ENCODE measurements at places on chromosomes 5 and 9.

GRCh38 chr9:34976441-34976840 lies 13.1 kb upstream of the DNAJB5 start:
- H3K27me3 ChIP-seq = no peaks in the 10 kb centered on the region
- H3K36me3 ChIP-seq = no peaks in the 10 kb centered on the region
- H3K4me3 ChIP-seq = no peak overlapping the region
- DNase-seq = no peak
- no peak overlapping the region for H3K27ac ChIP-seq

DNA sequence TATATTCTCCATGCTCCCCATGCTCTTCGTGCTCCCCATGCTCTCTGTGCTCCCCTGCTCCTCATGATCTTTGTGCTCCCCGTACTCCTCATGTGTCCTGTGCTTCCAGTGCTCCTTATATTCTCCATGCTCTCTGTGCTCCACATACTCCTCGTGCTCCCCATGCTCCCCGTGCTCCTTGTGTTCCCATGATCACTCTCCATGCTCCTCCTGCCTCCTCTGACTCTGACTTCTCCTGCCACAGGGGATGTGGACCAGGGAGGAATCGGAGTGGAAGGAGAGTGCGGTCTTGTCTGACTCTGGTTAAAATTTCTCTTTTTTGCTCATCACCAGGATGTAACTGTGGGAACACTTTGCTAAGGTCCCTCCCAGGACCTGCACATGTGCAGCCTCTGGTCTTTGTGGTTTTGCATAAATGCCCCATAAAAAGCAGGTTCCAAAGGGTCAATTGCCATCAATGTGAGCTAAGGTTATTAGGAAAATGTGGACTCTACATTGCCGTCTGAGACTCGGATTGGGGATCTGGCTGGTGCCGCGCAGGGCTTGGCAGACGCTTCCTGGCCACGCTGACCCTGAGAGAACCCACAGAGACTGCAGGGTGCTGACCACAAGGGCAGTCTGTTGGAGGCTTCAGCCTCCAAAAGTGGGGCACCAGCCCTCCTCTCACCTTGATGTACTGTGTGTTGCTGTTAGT lies 52.5 kb downstream of the TRIP13 start:
- H3K4me1 ChIP-seq = peaks cover 15% of the 10 kb centered on the region
- DNase-seq = no peak
- H3K4me3 ChIP-seq = no peak overlapping the region

GRCh38 chr9:100602342-100602801 lies 24.5 kb downstream of the CAVIN4 start:
- H3K27ac ChIP-seq = no peak overlapping the region
- peak; percentile 8 for DNase-seq
- H3K4me3 ChIP-seq = no peak overlapping the region
- no peaks in the 10 kb centered on the region for H3K36me3 ChIP-seq
- H3K4me1 ChIP-seq = no peaks in the 10 kb centered on the region

DNA sequence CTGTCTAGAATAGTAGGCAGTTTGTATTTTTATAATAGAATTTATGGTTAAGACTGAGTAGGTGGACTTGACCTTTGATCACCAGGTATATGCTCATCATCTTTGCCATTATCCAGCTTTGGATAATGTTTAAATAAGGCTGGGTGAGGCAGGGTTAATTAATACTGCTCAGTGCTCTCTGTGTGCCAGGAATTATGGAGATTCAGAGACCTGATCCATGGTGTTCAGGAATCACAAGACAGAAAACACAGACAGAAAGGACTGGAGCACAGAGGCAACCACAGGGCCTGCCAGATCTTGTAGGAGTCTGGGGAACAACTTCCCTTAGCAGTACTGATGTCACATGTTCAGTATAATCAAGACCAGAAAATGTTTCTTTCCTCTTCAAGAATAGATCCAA lies 186.3 kb upstream of the ADCY2 start:
- no peaks in the 10 kb centered on the region for H3K4me1 ChIP-seq
- no peaks in the 10 kb centered on the region for H3K27me3 ChIP-seq
- no peak overlapping the region for H3K27ac ChIP-seq
- no peak for DNase-seq

DNA sequence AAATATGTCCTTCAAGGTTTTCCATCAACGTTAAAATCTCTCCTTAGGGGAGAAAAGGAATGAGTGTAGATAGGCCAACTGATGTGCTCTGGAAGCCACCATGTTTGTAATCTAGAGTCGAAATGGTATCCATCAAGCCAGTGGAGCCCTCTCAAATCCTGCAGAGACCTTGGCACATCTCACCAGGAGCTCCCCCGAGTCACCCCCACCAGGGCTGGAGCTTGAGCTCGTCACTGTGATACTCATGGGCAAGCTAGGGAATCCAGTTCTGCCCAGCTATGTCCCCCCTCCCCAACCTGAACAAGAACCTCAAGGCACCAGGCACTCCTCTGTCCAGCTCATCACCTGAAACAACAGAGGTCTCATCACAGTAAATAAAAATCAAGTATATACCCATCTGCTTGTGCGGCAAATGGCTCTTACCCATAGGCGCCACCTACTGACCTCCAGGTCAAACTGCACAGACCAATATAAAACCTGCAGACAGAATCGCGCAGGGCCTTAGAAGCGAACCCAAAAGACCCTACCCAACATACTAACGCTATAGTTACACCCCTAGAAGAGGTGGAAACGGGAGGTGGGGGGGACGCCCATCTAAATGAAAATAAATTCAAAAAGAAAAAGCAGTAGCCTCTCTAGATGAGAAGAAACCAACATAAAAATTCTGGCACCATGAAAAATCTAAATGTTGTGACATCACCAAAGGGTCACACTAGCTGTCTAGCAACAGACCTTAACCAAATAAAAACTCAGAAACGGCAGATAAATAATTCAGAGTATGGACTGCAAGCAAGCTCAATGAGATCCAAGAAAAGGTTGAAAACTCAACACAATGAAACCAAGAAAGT lies 75.0 kb downstream of the TTC39B start:
- no peaks in the 10 kb centered on the region for H3K27me3 ChIP-seq
- no peaks in the 10 kb centered on the region for H3K4me1 ChIP-seq
- no peak overlapping the region for H3K27ac ChIP-seq
- H3K36me3 ChIP-seq = no peaks in the 10 kb centered on the region
- DNase-seq = peak; percentile 10

GRCh38 chr5:72438141-72438540 lies 69.1 kb downstream of the ZNF366 start:
- H3K36me3 ChIP-seq = no peaks in the 10 kb centered on the region
- no peaks in the 10 kb centered on the region for H3K4me1 ChIP-seq
- H3K27me3 ChIP-seq = peaks cover 6% of the 10 kb centered on the region
- DNase-seq = no peak

DNA sequence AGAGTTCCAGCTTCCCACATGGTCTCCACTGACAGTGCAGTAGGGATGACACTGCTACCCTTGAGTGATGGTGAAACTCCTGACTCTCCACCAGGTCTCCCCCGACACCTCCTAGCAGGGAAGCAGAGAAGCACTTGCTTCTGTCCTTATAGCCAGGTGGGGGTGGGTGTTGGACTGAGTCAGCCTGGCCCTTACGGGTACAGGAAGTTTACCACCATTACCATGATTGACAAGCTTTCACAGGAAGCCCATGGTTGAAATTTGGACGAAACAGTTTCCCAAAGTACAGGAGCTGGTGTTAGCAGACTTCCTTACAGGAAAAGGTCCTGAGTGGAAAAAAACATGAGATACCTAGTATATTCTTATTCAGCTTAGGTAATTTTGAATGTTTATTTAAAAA lies 3.1 kb upstream of the FBXL7 start:
- no peaks in the 10 kb centered on the region for H3K27me3 ChIP-seq
- no peak overlapping the region for H3K4me3 ChIP-seq
- peaks cover 28% of the 10 kb centered on the region for H3K4me1 ChIP-seq
- H3K36me3 ChIP-seq = no peaks in the 10 kb centered on the region
- no peak for DNase-seq

GRCh38 chr5:167982-168660 lies 23.2 kb upstream of the LRRC14B start:
- no peak overlapping the region for H3K27ac ChIP-seq
- no peaks in the 10 kb centered on the region for H3K27me3 ChIP-seq
- no peak for DNase-seq
- no peaks in the 10 kb centered on the region for H3K4me1 ChIP-seq
- H3K36me3 ChIP-seq = no peaks in the 10 kb centered on the region

DNA sequence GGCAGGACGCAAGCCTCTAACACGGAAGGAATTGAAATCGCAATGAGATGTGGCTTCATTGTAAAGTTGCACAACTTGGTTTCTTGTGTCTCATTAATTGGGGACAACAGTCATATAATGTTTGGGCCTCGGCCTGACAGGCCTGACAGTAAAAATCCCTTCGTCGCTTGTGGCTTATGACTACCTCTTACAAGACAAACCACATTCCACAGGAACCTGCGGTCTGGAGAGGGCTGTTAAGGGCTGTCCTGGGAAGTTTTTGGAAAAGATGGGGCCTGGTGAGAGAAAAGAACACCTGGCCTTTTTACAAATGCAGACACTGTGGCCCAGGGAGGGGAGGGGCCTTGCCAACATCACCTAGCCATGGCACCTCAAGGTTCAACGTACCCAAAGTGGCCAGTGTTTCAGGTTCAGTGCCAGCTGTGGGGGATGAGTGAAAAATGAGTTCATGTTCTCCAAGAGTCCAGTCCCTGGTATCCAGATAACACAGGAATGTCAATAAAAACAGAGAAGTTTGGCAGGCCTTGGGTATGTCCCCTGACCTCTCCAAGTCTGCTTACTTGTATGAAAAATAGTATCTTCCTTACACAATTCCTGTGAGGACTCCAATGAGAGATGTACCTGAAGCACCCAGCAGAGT lies 22.2 kb downstream of the SHB start:
- H3K4me1 ChIP-seq = no peaks in the 10 kb centered on the region
- no peak for DNase-seq
- H3K27me3 ChIP-seq = no peaks in the 10 kb centered on the region

- no peak overlapping the region for H3K4me3 ChIP-seq
- H3K27me3 ChIP-seq = no peaks in the 10 kb centered on the region
- no peaks in the 10 kb centered on the region for H3K4me1 ChIP-seq
Measured at GRCh38 chr9:93648181-93648580, 71.8 kb downstream of the PHF2 start.

- no peak overlapping the region for H3K4me3 ChIP-seq
- peaks cover 26% of the 10 kb centered on the region for H3K4me1 ChIP-seq
- no peak overlapping the region for H3K27ac ChIP-seq
Measured at GRCh38 chr5:150153957-150154617, 1.6 kb downstream of the PDGFRB start.

DNA sequence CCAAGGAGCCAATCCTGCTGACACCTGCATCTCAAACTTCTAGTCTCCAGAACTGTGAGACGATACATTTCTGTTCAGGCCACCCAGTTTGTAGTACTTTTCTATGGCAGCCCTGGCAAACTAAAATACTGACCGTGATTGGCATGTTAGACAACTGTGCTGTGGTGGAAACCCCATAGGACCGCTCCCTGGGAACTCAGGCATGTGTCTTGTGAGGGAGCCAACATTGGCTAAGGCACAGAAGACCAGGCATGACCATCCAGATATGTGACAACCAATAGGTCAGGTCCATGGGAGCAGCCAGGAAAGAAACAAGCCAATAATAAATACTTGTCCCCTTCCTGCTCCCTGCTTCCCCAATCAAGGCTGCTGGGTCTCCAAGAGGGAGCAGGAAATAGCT lies 101.4 kb upstream of the MPDZ start:
- no peaks in the 10 kb centered on the region for H3K36me3 ChIP-seq
- H3K27ac ChIP-seq = no peak overlapping the region
- no peaks in the 10 kb centered on the region for H3K27me3 ChIP-seq

DNA sequence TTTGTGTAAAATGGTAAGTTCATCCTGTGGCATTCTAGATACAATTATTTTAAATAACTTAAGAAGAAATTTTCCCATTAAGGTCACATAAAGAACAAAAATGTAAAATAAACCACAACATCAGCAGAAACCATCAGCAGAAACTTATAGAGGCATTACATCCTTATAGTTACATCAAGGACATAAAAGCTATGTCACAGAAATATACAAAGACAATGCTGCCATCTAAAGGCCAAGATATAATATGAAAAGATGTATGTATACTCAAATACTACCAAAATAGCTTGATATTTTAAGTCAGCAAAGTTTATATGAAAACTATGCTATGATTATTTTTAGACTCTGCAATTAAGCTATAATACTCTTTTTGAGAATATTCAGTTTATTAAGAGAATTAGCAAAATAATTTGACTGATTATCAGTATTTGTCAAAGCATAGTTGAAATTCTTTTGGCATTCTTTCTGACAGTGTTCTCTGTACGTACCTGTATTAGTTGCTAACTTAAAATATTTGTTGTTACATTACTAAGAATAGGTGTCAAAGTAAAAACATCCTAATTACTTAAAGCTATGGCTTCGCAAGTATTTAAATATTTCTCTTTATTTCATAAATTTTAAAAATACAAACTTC lies 36.2 kb downstream of the FBXL17 start:
- H3K27ac ChIP-seq = no peak overlapping the region
- no peak for DNase-seq
- H3K4me3 ChIP-seq = no peak overlapping the region
- H3K36me3 ChIP-seq = no peaks in the 10 kb centered on the region
- H3K4me1 ChIP-seq = no peaks in the 10 kb centered on the region

DNA sequence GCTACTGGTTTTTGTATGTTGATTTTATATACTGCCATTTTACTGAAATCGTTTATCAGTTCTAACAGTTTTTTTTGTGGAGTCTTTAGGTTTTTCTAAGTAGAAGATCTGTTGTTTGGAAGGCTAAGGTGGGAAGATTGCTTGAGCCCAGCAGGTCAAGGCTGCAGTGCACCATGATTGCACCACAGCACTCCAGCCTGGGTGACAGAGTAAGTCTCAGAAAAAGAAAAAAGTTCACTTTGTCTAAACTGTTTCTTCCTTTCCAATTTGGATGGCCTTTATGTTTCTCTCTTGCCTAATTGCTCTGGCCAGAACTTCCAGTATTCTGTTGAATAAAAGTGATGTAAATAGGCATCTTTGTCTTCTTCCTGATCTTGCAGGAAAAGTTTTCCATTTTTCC lies 124.5 kb upstream of the LRRTM2 start:
- H3K36me3 ChIP-seq = no peaks in the 10 kb centered on the region
- H3K27me3 ChIP-seq = no peaks in the 10 kb centered on the region
- H3K27ac ChIP-seq = no peak overlapping the region
- H3K4me3 ChIP-seq = no peak overlapping the region

- no peaks in the 10 kb centered on the region for H3K27me3 ChIP-seq
- no peaks in the 10 kb centered on the region for H3K4me1 ChIP-seq
- H3K27ac ChIP-seq = no peak overlapping the region
- H3K4me3 ChIP-seq = no peak overlapping the region
- DNase-seq = no peak
- no peaks in the 10 kb centered on the region for H3K36me3 ChIP-seq
Measured at GRCh38 chr5:32814620-32815019, 103.5 kb downstream of the NPR3 start.

- no peak overlapping the region for H3K4me3 ChIP-seq
- H3K36me3 ChIP-seq = no peaks in the 10 kb centered on the region
- no peak overlapping the region for H3K27ac ChIP-seq
- no peaks in the 10 kb centered on the region for H3K27me3 ChIP-seq
- no peaks in the 10 kb centered on the region for H3K4me1 ChIP-seq
- no peak for DNase-seq
Measured at GRCh38 chr9:14203356-14204056, 110.4 kb downstream of the NFIB start.

- peaks cover 61% of the 10 kb centered on the region for H3K36me3 ChIP-seq
- no peak overlapping the region for H3K27ac ChIP-seq
Measured at GRCh38 chr5:154779105-154779504, 23.9 kb downstream of the LARP1 start.

- H3K27me3 ChIP-seq = peaks cover 51% of the 10 kb centered on the region
- H3K27ac ChIP-seq = no peak overlapping the region
- no peaks in the 10 kb centered on the region for H3K36me3 ChIP-seq
- no peak for DNase-seq
- no peak overlapping the region for H3K4me3 ChIP-seq
Measured at GRCh38 chr9:121652021-121652837, 795 bp downstream of the DAB2IP start.

Data from DND-41 (cell line).